ENCODE measurements at places on chromosomes 7 and 10.
A peak's percentile ranks its signal among the peaks of the same experiment; 100 is the strongest.

- no peak for DNase-seq
Observed at GRCh38 chr10:88848499-88848898, 3.1 kb downstream of the ANKRD22 start.

GRCh38 chr7:139526578-139527544, 3.4 kb downstream of the CLEC2L start:
- no peak for DNase-seq

DNA sequence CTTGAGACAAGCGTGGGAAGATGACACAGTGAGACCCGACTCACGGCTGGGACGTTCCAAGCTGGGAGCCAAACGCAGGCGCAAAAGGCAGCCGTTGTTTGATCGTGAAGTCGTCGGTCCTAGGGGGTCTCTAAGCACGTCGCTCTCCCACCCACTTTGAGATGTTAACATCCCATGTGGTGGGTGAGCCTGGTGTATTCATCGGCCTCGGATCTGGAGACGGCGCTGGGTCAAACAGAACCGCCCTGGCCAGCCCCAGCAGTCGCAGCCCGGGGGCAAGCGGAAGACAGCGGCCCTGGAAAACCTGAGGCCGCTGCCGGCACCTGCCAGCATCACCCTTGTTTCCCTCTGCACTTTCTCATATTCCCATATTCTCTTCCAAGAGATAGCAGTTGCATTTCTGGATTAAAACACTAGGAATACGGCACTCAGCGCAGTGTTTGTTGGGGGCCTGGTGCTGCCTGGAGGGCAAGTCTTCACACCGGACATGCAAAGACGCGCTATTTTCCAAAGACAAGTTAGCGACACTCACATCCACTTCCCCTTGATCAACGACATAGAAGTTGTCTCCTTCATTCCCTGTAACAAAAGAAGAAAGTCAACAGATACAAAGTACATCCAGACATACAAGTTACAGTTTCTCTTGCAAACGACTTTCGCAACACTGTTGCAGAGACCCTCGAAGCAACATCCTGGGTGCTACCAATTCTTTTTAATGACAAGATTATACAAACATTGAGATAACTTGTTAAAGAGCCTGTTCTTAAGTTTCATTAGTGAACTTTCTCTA, 86.2 kb upstream of the PDGFA start:
- DNase-seq, result no peak

DNA sequence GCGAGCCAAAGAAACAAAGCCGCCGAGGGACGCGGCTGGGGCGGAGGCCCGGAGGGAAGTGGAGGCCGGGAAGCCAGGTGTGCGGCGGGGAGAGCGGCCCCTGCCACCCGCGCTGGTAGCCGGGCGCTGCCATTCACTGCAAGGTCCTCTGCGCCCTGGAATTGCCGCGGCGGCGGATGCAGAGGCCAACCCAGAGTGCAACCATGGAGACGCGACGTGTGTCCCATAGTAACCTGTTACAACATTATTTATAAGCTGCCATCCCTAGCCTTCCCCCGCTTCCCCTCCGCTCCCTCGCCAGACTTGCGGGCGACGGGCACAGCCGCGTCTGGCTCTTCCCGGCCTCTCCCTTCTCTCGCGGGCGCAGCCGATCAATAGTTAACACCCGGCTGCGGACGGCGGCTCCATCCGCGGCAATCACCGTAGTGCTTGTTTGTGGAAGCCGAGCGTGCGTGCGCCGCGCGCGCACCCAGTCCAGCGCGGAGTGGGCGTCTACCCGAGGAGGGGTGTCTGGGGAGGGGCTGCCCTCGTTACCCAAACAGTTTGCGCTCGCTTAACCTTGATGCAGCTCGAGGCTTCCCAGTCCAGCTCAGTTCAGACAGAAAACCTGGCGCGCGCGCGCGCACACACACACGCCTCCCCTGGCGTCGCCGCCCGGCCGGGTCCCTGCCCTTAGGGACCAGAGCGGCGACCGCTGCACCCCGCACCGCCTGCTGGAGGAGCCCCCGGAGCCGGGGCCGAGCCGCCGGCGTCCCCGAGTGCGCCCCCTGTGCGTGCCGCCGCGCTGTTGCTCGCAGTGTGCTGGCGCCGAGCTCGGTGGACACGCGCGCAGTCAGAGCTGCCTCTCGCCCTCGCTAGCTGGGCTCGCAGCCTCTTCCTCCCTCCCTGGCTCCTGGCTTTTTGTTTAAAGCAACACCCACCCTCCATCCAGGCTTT, 165.4 kb upstream of the DPP6 start:
- DNase-seq, result peak; percentile 48

DNA sequence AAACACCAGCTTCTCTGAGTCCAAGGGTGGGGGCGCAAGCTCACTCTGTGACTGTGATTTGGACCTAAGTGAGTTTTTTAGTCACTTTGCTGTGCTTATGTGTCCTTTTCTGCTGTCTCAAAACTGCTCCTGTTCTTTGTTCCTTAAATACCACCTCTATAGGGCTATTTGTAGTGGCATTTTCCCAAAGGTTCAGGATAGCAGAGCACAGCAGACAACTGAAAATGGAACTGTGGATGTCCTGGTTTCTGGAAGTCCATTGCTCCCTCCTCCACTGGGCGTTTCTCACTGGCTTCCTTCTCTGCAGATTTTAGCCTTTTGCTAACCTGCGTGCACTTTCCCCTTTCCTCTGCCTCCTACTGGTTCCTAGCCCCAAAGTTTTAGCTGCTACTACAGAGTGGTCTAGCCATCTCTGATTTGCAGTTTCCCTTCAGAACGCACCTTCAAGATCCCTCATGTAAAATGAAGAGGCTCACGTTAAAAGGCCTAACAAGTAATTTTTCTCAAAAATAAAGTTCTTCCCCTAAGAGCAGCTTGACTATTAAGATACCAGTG, 25.6 kb downstream of the BLVRA start:
- DNase-seq, result no peak

- DNase-seq, result no peak
Observed at GRCh38 chr10:116866987-116867595, 17.8 kb downstream of the ENO4 start.

- DNase-seq, result no peak
Observed at GRCh38 chr10:79377557-79378382, 30.5 kb downstream of the PPIF start.

DNA sequence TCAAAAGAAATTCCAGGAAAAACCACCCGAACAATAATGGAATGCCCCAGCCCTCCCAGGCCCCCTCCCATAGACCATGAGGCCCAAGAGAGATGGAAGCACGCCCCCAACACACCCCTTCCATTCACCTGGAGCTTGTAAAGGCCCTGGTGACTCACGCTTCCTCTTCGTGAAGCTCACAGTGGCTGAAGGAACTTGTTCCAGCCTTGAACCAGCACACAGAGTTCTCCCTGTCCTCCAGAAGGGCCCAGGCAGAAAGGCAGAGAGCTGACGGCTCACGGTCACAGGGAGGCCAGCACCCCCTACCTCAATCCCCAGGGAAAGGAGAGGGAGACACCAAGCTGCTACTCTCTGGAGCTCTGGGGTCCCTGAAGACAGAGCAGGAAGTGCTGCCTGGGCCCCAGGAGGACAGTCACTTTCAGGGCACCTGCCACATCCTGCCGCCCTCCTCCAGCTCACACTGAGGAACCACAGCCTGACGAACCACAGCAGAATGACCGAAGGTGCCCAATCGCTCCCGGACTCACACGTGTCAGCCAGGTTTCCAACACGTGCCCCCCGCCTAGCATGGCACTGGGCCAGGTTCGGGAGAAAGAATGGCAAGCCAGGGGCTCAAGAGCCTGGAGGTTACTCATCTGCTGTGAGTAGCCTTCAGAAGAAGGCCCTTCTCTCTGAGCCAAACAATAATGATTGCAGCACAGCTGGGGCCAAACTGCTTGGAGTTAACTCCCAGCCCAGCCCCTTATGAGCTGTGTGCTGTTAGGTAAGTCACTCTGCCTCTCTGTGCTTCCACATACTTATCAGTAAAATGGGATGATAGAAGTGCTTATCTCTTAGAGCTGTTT, 52.8 kb downstream of the DLG5 start:
- DNase-seq, result no peak

DNA sequence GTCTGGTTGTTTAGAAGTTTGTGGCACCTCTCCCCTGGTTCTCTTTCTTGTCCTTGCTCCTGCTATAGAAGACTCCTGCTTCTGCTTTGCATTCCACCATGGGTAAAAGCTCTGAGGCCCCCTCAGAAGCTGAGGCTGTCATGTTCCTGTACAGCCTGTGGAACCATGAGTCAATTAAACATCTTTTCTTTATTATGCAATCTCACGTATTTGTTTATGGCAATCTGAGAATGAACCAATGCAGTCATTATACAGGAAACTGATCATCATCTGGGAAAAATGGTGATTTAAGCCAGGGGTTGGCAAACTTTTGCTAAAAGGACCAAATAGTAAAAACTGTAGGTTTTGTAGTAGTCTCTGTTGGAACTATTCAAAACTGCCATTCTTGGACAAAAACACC, 175.4 kb downstream of the CSTF2T start:
- no peak for DNase-seq

- DNase-seq, result no peak
Observed at GRCh38 chr7:151517601-151518104, 2.0 kb downstream of the RHEB start.

DNA sequence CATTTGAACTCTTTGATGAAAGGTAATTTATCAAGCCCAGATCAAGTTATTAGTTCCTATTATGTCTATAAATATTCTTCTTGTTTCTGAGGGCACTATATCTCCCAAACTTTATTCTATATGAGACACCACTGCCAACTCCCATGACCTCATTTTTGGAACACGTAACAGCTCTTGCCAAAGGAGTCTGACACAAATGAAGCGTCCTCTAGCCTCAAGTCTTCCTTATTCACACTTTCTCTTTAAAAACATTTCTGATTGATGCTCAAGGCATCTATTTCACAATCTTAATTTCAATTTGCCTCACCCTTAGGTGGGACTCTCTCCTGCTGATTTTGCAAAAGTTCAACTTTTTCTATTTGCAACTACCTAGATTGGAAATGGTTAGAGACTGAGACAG, 848.4 kb downstream of the GATA3 start:
- no peak for DNase-seq

DNA sequence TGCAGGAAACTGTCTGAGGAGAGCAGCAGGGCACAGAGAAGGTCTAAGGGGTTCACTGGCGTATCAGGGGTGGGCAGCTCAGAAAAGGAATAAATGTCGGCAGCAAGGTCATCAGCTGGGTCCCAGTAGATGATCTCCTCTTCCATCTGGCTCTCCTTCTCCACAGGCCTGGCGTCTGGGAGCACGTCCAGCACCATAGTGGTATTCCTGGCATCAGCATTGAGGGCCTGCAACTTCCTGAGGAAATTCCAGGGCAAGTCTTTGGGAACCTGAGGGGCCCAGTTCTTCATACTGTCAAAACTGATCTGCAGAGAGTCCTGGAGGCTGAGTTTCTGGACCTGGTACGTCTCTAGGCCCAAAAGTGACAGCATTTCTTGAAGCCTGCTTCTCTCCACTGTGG, 9.6 kb upstream of the MRPS24 start:
- DNase-seq, result no peak

DNA sequence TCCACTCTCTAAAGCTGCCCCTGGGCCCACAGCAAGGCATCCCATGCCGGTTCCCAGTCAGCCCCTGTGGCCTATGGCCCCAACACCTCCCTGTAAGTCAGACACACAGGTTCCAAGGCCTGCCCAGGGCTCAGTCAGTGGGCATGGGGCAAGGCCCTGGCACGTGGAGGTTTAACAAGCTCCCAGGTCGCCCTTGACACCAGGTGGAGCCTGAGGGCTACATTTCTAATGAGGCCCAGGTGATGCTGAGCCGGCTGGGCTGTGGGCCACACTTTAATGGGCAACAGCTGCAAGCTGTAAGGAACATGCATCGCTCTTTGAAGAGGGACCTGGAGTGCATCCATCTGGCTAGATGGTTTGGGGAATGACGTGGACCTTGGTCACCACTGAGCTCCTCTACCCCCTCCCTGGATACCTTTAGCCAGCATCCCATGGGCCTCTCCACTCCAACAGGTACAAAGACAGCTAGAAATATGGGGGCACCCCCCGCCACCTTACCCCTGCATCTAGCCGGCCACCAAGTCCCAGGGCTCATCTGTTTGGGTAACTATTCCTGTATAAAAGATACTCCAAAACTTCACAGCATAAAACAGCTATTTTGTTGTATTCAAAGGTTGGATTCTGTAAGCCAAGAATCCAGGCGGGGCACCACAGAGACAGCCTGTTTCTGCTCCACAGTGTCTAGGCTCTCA, 122.5 kb downstream of the OAT start:
- no peak for DNase-seq

- DNase-seq, result no peak
Observed at GRCh38 chr10:29034592-29034991, 254.3 kb upstream of the LYZL1 start.
